ENCODE measurements at places on chromosomes 1 and 21.
A peak's percentile ranks its signal among the peaks of the same experiment; 100 is the strongest.

DNA sequence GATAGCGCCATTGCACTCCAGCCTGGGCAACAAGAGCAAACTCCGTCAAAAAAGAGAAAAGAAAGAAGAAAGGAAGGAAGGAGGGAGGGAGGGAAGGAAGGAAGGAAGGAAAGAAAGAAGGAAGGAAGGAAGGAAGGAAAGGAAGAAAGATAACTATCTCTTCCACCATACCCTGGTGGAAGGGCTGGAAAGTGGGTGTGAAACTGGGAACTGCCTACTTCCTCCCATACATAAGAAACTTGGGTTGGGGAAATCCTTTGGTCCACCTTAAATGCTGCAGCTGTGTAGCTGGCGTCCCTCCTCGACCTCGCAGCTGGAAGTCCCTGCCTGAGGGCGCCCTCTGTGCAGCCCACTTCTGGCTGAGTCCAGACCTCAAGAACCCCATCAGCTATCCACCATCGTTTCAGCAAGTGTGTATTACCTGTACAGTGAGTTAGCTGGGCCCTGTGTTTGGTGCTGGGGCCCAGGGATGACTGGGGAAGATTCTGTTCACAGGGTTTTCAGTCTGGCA, 4.6 kb upstream of the FAM167B start:
- no peaks in the 10 kb centered on the region for H3K27me3 ChIP-seq
- H3K4me1 ChIP-seq, result no peaks in the 10 kb centered on the region
- no peak for DNase-seq
- H3K36me3 ChIP-seq, result no peaks in the 10 kb centered on the region
- no peak overlapping the region for H3K27ac ChIP-seq
- no peak overlapping the region for H3K4me3 ChIP-seq

GRCh38 chr1:244653439-244654107, 647 bp downstream of the DESI2 start:
- H3K36me3 ChIP-seq, result no peaks in the 10 kb centered on the region
- H3K4me3 ChIP-seq, result peak overlapping the region; percentile 72
- peak; percentile 9 for DNase-seq
- H3K4me1 ChIP-seq, result peaks cover 19% of the 10 kb centered on the region
- no peaks in the 10 kb centered on the region for H3K27me3 ChIP-seq

- DNase-seq, result no peak
- H3K4me1 ChIP-seq, result peaks cover 3% of the 10 kb centered on the region
- no peak overlapping the region for H3K27ac ChIP-seq
- H3K4me3 ChIP-seq, result no peak overlapping the region
Observed at GRCh38 chr1:200036619-200037270, 9.2 kb downstream of the NR5A2 start.

DNA sequence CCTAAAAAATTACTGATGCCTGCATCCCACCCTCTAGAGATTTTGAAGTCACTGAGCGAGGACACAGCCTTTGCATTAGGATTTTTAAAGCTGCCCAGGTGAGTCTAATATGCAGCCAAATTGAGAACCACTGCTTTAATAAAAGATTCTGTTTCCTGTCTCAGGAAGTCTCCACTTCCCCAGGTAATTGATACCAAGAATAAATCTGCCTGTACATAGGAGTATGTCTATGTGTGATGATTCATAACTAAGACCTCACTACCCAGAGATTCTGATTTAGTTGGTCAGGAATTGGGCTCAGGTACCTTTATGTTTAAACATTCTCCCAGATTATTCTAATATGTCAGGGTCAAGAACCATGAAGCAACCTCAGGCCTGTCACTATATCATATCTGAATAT, 108.8 kb upstream of the ARTN start:
- no peaks in the 10 kb centered on the region for H3K36me3 ChIP-seq
- peak overlapping the region; percentile 55 for H3K27ac ChIP-seq
- no peaks in the 10 kb centered on the region for H3K27me3 ChIP-seq
- peak overlapping the region; percentile 26 for H3K4me3 ChIP-seq

DNA sequence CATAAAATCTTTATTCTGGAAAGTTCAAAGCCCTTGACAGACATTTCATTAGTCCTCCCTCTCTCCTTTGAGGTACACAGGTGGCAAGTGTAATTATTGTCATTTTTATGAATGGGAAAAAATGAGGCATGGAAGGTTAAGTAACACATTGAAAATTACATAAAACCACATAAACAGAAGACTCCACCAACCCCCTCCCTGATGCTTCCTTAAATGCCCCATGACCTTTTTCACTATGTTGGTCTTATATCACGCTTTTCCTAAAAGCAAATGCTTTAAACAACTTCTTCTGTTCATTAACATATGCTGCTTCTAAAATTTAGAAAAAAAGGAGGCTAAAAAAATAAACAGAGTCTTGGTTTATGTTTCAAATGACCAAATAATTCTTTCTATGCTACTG, 648.4 kb downstream of the PTPRC start:
- no peak overlapping the region for H3K27ac ChIP-seq
- no peak for DNase-seq
- H3K36me3 ChIP-seq, result no peaks in the 10 kb centered on the region

GRCh38 chr1:88802950-88803349, 88.4 kb downstream of the GTF2B start:
- no peaks in the 10 kb centered on the region for H3K36me3 ChIP-seq
- no peak overlapping the region for H3K4me3 ChIP-seq
- H3K27me3 ChIP-seq, result no peaks in the 10 kb centered on the region
- H3K27ac ChIP-seq, result no peak overlapping the region

GRCh38 chr1:41714638-41715389, 203.9 kb downstream of the HIVEP3 start:
- H3K4me3 ChIP-seq, result no peak overlapping the region
- H3K36me3 ChIP-seq, result no peaks in the 10 kb centered on the region
- peaks cover 11% of the 10 kb centered on the region for H3K4me1 ChIP-seq
- H3K27ac ChIP-seq, result no peak overlapping the region
- DNase-seq, result no peak

DNA sequence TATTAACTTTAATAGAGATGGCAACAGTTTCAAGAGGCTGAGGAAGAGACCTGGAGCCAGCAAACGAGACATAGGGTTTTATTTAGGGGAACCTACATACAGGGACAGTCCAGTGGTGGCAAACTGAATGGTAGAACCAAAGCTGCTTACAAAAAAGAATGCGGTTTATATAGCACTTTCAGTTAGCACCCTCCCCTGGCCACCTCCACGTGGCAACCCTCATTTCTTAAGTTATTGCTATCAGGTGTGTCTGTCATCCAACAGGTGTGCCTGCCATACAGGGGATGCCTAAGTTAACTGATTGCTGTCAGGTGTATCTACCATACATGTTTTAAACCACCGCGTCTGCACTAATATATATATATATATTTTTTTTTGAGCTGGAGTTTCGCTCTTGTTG, 129.2 kb upstream of the DUSP10 start:
- H3K36me3 ChIP-seq, result no peaks in the 10 kb centered on the region
- H3K4me3 ChIP-seq, result no peak overlapping the region
- H3K27me3 ChIP-seq, result no peaks in the 10 kb centered on the region
- H3K27ac ChIP-seq, result peak overlapping the region; percentile 45
- peak; percentile 74 for DNase-seq

Data from MM.1S (cell line).